ENCODE measurements at places on chromosomes 1 and 21.
A peak's percentile ranks its signal among the peaks of the same experiment; 100 is the strongest.

GRCh38 chr1:8097077-8097799 lies 71.1 kb upstream of the ERRFI1 start:
- peak; percentile 25 for DNase-seq

GRCh38 chr1:25945761-25946160 lies 39.5 kb upstream of the STMN1 start:
- DNase-seq: no peak

- no peak for DNase-seq
Measured at GRCh38 chr21:31928656-31929055, 55.8 kb downstream of the HUNK start.

- DNase-seq: no peak
Measured at GRCh38 chr1:110726755-110727154, 52.0 kb upstream of the KCNA3 start.

GRCh38 chr1:95655321-95656020 lies 421.5 kb downstream of the RWDD3 start:
- DNase-seq: no peak

DNA sequence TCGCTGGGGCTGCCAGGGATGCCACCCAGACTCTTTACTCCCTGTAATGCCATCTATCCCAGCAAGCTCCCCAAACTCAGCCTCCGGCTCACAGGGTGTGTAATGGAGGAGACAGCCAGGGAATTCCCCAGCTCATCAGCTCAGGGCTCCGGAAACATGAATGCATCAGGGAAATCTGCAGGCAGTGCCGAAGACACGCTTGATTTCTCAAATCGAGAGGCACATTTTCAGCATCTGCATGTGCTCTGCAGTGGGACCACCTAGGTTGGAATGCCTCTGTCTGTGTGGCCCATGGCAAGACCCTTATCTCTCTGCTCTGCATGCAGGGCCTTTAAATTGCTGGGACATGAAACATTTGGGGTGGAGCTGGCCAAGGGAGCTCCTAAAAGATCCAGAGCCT lies 170.1 kb downstream of the TRABD2B start:
- no peak for DNase-seq

DNA sequence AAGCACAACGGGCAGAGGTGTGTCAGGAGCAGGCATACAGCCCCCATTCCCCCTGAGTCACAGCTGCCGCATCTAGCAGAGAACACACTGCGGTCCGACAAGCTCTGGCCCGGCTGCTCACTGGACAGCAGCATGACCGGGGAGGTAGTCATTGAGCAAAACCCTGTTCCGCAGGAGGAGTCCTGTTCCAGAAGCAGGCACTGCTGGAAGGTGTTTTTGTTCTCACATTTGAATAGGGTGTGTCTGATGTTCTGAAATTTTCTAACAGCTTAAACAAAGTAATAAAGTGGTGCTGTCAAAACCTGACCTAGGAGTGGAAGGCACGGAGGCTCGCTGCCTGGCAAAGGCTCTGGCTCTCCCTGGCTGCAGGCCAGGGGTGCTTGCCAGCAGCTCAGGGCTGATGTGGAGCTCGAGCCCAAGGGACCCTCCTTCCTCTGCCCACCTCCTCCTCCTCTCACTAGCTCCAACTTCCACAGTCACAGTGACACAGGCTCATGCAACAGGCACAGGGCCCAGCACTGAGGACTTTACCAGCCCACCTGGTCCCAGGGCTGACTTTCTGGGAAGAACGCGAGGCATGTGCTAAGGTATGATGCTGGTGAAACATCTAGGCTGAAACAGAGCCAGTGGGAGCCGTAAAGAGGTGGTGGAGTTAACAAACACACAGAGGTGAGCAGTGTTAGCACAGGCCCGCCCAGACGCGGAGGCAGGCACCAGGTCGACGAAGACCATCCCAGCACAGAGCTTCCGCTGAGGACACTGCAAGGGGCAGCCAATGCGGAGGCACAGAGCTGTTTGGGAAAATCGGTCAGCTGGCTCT lies 118.6 kb upstream of the IFFO2 start:
- no peak for DNase-seq

GRCh38 chr1:34164771-34165391 lies at the start of gene CSMD2:
TSS of gene CSMD2 (minus strand) at chr1:34165230. CDS start at chr1:34165097, 133 bp downstream.
- DNase-seq: peak; percentile 81

GRCh38 chr1:30704271-30704670 lies 19.1 kb downstream of the MATN1 start:
- no peak for DNase-seq

- DNase-seq: no peak
Measured at GRCh38 chr1:168273575-168273974, 7.1 kb upstream of the TBX19 start.

- DNase-seq: no peak
Measured at GRCh38 chr21:31282095-31282709, 61.9 kb downstream of the TIAM1 start.

GRCh38 chr21:27257908-27258556 lies 291.1 kb upstream of the ADAMTS5 start:
- no peak for DNase-seq

DNA sequence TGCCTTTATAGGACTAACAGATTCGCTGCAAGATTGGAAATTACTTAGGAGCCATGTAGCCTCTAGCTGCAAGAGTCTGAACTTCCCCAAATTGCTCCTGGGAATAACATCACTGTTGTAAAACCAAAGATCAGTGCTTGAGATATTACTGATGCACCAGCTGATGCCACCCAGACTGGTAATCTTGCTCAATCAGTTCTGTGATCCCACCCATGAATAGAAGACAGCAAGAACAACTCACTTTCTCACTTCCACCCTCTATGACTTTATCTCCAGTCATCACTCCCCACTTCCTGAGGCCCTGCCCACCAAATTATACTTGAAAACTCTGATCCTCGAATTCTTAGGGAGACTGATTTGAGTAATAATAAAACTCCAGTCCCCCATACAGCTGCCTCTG lies 1011.1 kb downstream of the PLA2G4A start:
- no peak for DNase-seq

DNA sequence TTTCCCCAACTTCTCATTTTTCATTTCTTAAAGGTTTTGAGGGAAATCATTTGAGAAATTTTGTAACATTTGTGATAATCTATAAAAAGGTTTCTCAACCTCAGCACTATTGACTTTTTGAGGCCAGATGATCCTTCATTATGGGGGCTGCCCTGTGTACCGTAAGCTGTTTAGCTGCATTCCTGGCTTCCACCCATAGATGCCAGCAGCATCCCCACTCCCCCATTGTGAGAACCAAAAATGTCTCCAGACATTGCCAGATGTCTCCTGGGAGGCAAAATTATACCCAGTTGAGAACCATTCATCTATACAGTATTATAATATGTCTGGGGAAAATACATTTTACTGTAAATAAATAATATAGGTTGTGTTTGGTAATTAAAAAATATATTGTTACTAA lies 146.0 kb downstream of the PBX1 start:
- DNase-seq: no peak

DNA sequence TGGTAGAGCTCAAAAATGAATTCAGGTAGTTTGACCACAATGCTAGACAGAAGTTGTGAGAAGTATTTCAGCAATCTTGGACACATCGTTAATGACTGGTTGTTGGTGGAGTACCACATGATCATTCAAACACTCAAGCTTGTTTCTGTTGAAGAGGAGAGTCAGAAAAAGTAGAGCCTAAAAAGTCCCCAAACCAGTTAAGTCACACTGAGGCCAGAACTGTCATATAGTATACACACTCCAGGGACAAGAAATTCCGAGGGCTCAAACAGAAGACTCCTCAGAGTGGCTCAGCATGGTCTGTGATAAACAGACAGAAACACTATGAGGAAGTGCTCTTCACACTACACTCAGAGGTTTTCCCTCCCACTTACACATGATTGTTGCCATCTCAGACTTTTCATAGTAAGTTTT lies 5.8 kb downstream of the TRIM33 start:
- no peak for DNase-seq

GRCh38 chr21:46454634-46455390 lies 3.9 kb upstream of the DIP2A start:
- no peak for DNase-seq

DNA sequence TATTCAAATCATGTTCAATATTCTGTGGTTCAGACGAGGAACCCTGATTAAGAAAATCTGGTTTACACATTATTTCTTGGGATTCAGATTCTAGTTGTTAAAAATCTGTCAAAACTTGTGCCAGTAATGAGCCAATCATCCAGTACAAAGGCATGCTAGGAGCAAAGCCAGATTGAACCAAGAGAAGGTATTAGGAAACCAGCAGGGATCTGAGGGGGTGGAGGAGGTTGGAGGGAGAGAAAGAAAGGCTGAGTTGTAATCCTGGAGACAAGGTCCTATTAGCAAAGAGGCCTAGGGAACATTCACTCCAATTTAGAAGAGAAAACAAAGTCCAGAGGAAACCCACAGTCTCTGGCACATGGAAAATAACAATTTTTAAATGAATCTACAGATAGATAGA lies 352.9 kb downstream of the LTN1 start:
- no peak for DNase-seq

GRCh38 chr1:211334986-211335385 lies 8.4 kb downstream of the TRAF5 start:
- DNase-seq: no peak

GRCh38 chr1:25427696-25428095 lies 3.0 kb upstream of the MACO1 start:
- DNase-seq: no peak

GRCh38 chr1:30268923-30269666 lies 454.3 kb downstream of the MATN1 start:
- DNase-seq: no peak

DNA sequence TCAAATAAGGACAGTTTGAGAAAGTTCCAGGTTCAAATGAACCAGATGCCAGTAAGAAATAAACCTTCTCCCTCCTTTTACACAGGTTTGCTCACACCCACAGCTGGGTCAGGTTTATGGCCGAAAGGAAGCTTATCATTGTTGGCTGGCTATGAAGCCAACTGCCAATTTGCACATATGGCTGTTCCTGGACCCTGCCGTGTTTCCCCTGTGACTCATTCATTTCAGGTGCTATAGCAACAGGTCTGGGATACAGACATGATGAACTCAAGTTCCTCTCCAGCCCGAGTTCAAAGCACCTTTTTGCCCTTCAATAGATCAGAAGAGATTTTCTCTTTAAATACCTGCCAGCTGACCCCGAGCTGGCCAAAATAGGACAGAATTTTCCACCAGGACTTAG lies 134.4 kb upstream of the SMYD2 start:
- peak; percentile 18 for DNase-seq

- no peak for DNase-seq
Measured at GRCh38 chr21:38039369-38039768, 123.1 kb upstream of the KCNJ6 start.

DNA sequence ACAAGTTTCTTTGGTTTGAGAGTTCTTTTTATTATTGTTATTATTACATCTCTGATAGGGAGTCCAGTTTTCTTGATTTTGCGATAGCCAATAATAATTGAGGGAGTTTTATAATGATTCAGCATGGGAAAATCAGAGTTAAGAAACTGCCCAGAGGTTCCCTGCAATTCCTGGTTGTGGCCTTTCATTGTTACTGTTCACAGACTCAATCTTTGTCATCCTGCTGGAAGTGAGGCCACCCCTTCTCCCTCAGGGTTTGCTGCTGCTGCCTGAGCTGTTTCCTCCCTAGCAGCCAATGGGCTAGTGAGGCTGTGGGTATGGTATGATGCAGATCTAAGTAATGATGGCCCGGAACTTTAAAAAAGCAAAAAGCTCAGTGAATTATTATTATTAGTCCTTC lies 50.2 kb upstream of the TACSTD2 start:
- DNase-seq: no peak

GRCh38 chr1:183914276-183914675 lies 109.4 kb downstream of the RGL1 start:
- DNase-seq: no peak

- no peak for DNase-seq
Measured at GRCh38 chr1:168621356-168621755, 45.0 kb downstream of the XCL1 start.

DNA sequence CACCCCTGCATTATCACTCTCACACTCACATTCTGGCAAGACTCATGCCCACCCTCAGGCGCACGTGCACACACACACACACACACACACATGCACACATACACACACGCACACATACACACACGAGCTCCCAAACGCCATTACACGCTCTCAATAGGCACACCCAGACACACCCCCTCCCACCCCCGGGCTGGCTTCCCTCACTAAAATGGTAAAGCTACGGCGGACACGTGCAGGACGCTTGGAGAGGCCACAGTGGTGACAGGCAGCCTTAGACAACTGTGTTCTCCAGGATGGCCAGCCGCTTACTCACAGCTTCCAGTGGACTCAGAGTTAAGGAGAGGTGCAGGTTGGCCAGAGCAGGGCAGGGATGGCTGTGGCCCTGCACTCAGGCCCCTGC lies 10.1 kb downstream of the MATN1 start:
- DNase-seq: no peak

DNA sequence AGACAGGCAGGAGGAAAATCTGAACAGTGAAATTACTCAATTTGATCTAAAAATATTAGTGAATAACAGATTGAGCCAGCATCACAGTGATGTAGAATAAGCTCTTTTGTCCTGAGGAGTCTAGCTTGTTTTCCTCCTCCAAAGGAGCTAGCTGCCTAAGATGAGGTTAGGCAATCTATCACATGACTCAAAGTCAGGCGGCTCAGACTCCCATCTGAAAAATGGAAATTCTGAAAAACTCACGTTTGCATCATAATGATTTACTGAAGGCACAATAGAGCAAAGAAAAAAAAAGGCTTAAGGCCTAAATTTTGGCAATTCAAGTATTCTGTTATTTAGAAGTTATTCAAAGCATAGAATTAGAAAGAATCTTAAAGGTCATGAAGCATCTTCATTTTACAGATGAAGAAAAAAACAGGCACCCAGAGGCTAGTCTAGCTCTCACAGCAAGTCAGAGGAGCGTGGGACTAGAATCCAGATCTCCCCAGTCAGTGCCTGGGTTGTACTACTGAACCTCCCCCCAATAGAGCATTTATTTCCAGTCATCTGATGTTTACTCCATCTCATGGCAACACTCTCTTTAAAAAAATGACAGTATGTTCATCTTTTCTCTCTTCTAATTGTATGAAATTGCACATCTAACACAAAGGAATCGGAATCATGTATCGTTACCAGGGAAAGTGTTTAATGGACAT lies 62.5 kb upstream of the ATF3 start:
- DNase-seq: no peak

DNA sequence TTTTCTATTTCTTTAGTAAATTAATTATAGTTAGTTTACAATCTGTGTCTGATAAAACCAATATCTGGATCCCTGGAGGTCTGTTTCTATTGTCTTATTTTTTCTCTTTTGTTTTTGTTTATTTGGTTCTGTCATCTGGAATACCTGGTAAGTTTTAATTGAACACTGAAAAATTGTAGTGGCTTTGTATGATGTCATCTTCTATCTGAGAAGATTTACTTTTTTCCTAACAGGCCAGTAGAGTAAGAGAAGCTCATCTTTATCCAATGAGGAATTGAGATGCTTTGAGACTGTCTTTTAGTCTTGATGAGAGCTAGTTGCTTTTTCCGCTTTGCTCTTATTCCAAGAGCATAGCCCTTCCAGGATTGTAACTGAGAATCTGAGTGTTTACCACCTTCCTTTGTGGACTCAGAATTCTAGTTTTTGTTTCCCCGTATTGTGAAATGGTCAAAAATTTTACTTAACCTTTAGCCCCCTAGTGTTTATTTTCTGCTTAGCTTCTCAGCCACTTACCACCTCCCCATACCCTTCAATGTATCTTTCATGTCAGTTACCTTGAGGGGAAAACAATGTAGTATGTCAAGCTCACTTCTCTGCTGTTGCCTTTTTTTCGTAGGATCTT lies 25.0 kb downstream of the PTGFRN start:
- DNase-seq: no peak

GRCh38 chr1:194289569-194290266 lies 1103.3 kb upstream of the B3GALT2 start:
- DNase-seq: no peak

GRCh38 chr1:167667536-167667935 lies 37.5 kb downstream of the RCSD1 start:
- DNase-seq: no peak
